ENCODE measurements at places on chromosomes 7 and 10. TPM values are rescaled to one million over a fixed set of nuclear protein-coding genes. Genes with fewer than 3 reads are reported as not detected.

The ARL4A gene
- total RNA-seq: 0.81 TPM

The PAPOLB gene
- not detected for total RNA-seq

The HTRA1 gene
- total RNA-seq: 1.0 TPM

DNA sequence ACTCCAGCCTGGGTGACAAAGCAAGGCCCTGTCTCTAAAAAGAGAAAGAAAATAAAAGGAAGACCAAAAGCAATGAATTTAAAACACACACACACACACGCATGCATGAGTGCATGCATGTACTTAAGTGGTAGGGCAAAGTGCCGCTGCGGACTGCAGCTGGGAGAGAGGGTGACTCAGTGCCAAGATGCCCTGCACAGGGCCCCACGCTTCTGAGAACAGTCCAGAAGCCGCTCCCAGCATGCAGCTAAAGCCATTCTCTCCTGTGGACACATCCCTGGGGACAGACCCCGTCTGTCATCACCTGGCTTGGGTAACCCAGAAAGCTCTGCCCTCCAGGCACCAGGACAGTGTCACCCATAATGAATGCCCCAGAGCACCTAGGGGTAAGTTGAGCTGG, 61.0 kb upstream of the MYL10 start:
- H3K4me3 ChIP-seq: no peak overlapping the region
- no peak overlapping the region for H3K27ac ChIP-seq
- H3K36me3 ChIP-seq: no peaks in the 10 kb centered on the region
- peaks cover 8% of the 10 kb centered on the region for H3K27me3 ChIP-seq

- peaks cover 6% of the 10 kb centered on the region for H3K4me1 ChIP-seq
- no peak overlapping the region for H3K4me3 ChIP-seq
- H3K27me3 ChIP-seq: 0 out of 2 replicates have a peak, but pooled peaks cover 2% of the 10 kb centered on the region
- H3K27ac ChIP-seq: no peak overlapping the region
Observed at GRCh38 chr7:148611692-148612091, 21.1 kb downstream of the C7orf33 start.

Measured in SJCRH30 (cell line).